Midbrain (tissue), 1 donor: ENCODE measurements at places on chromosomes 5 and 9.

DNA sequence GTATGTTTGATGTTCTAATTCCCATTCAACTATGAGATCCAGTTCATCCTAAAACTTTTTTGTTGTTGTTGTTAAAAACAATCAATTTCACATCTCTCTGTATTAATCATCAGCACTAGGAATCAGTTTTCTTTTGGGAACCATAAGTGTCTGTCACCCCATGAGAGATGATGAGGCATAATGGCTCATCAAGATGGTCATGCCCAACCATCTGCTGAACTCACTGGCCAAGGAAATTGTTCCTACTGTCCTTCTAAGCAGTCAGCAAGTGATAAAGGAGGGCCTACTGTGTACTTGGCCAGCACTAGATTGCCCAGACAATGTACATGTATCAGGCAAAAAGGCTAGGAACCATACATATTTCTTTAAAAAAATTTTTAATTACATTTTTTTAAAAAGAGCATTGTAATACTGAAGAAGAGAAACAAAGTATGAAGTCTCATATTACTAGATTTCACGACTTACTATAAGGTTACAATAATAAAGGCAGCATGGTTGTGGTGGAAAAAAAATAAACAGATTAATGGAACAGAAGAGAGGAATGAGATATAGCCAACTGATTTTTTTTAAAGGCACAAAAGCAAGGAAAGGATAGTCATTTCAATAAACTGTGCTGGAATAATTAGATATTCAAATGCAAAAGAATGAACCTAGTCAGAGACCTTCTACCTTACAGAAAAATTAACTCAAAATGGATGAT, 458.3 kb downstream of the SPOCK1 start:
- no peak for DNase-seq

DNA sequence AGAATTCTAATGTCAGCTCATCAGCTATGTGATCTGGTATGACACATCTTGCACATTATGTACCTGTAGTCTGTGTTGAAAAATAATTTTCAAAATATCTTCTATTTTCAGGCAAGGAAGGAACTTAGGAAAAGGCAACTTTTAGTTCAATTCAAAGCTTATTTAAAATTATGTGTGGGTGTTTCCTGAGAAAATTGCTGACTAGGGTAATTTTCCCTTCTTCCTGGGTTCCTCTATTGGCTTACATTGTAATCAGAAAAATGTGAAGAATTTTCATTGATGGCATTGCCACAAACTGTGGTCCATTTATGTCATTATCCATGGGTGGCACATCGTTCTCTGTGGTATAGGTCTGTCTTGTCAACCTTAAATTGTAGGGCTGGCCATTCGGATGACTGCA, 328.7 kb upstream of the SGCD start:
- no peak for DNase-seq

DNA sequence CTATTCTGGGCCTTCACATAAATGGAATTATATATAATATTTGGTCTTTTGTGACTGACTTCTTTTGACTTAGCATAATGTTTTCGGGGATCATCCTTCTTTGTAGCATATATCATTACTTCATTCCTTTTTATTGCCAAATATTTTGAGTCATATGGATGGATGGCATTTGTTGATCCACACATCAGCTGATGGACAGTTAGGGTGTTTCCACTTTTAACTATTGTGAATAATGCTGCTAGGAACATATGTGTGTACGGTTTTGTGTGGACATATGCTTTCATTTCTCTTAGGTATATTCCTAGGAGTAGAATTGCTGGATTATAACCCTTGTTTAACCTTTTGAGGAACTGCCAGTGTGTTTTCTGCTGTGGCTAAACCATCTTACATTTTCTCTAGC, 249.6 kb downstream of the FANCC start:
- DNase-seq = no peak

DNA sequence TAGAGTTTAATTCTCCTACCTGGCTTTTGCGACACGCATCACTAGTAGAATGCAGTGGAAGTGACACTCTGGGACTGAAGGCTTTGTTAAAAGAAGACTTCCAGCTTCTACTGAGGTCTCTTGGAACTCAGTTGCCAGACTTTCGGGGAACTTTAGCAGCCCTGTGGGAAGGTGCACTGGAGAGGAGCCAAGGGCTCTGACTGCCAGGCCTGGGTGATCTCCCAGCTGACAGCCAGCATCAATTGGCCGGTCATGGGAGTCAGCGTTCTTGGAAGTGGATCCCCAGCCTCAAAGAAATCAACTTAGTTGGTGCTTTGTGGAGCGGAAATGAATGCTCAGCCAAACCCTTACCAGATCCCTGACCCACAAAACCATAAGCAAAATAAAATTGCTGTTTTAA, 87.1 kb downstream of the OSTF1 start:
- DNase-seq = no peak

DNA sequence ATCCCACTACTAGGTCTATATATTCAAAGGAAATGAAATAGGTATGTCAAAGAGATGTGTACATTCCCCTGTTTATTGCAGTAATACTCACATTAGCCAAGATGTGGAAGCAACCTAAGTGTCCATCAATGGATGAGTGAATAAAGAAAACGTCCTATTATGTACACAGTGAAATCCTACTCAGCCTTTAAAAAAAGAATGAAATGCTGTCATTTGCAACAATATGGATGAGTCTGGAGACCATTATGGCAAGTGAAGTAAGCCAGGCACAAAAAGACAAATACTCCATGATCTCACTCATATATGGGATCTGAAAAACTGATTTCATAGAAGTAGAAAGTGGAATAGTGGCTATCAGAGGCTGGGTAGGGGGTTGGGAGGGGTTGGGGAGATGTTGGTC, 909.1 kb upstream of the DMAC1 start:
- DNase-seq = no peak

DNA sequence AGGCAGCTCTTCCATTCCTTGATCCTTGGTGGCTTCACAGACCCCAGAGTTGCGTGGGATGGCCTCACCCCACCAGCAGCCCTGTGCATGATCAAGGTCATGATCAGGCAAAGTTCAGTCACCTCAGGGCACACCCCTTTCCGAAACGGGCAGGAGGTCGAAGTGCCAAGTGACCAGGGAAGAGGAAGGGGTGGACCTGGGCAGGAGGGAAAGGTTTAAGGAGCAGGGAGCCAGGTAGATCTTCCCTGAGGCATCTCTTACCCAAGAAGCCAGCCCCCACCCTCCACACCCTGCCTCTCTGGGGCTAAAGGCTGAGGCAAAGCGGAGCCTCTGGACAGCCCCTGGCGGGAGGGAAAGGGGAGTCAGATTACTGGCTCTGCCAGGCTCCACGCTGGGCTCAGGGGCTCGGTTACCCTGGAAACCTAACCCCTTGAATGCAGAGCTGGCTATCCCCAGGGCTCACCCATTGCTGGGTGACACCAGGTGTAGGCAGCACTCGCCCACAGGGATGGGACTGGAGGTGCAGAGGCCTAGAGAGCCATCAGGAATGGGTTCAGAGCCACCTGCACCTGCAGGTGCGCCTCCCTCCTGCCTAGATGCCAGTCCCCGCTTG, 3.6 kb downstream of the MGAT4B start:
- DNase-seq = no peak

DNA sequence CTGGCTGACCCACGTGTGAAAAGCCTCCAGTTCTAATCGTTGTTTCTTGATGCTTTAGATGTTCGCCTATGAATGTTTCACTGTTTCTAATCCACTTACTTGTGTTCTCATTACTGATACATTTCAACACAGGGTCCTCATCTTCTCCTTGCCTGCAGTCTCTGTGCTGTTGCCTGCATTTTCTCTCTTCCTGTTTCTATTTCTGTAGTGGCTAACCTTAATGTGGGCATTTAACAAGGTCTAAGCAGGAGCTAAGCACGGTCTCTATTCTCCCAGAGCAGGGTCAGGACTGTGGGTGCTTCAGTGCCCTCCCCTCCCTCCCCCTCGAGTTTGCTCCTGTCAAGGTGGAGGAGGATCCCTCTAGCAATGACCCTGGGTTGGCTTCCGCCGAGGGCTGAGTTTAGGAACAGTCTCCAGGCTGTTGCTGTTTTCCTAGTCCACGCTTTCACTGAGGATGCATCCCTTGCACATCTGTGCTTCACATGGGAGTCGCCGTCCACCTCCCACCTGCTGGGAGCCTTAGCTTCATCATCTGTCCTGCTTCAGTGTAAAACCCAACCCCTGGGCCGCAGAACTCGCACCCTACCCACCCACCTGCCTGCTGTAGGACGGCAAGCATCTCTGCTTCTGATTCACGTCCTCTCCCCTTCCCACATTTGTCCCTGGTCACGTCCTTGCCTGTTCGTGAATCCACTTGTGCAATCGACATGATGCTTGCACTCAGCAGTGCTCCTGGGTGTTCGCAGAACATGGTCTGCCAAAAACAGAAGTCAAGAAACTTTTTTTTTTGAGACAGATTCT, 2.4 kb upstream of the EXOC3 start:
- DNase-seq = no peak

- DNase-seq = no peak
Observed at GRCh38 chr9:121399126-121399882, 29.3 kb upstream of the STOM start.

- no peak for DNase-seq
Observed at GRCh38 chr5:14286574-14287421, 143.7 kb downstream of the TRIO start.

DNA sequence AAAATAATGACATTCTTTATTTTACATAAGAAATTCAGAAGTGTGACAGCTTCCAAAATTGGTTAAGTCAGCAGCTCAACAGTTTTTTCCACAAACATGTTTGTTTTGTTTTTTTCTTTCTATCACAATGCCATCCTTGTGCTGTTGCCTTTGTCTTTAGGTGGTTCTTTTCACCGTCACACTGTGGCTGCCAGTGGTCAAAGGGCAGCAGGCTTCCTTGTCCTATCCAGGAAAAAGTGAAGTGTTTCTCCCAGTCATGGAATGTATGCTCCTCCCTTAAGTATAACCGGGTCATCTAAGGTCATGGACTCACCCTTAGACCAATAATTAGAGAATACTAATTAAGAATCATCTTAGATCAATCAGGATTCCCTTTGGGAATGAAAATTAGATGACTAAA, 87.4 kb downstream of the SREK1 start:
- no peak for DNase-seq

DNA sequence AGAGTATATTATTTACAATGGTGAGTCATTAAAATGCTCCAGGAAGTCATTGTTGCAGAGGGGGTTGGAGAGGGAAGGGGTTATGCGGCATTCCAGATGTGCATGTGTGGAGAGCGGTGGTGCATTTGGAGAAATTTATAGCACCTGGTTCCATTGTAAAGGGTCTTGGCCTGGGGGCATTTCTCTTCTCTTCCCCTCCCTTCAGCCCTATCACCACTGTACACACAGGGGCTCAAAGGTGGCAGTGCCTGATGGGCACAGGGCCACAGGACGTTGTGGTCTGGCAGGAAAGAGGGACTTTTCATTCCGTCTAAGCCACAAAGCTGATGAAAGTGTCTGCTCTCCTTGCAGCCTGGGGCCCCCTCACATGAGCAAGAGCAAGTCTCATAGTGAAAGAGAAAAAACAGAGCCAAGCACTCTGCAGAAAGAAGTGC, 442.4 kb upstream of the ZNF462 start:
- DNase-seq = no peak

GRCh38 chr5:85549229-85549628, 1068.5 kb upstream of the COX7C start:
- no peak for DNase-seq

GRCh38 chr5:91266184-91266705, 116.9 kb downstream of the ARRDC3 start:
- DNase-seq = no peak

- no peak for DNase-seq
Observed at GRCh38 chr9:122498883-122499288, 11.7 kb upstream of the OR1J2 start.

DNA sequence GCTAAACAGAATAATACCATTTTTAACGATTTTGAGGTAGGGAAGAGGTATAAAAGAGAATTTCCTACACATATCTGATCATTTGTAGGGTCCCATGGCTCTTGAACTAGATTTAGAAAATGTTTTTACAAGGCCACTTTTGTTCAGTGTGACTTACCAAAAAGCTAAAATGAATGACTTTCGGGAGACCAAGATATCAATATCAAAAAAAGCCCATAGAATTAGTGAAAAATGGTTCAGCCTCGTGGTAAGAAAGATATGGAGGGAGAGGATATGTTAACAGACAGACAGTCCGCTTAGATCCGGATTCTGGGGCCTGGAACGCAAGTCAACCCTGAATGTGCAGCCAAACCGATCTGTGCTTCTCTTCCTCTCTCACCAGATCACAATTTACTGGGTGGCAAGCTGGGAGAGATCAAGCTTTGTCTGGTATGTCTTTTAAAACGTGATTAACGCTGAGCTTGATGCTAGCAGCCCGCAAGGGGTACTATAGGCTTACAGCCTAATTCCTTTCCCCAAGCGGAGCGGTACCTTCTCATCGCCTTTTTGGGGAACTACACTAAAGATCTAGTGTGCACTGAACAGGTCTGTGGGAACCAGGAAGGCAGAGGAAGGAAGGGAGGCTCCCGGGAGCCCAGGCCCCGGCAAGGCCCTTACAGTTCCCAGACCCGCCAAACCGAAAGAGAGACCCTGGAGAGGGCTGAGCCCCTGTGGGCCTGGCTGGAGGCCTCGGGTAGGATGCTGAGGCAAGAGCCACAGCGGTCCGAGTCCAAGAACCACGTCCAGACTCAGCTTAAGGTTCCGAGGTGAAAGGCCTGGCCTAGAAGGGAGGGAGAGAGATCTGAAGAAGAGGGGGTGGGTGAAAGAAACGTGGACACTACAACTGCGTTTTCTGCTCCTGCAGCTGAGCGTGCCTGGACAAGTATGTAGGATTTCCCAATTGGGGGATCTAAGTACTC, 2.9 kb downstream of the NR2F1-AS1 start:
- DNase-seq = no peak

- no peak for DNase-seq
Observed at GRCh38 chr5:59571067-59571466, 322.5 kb downstream of the PDE4D start.

GRCh38 chr5:100464418-100464817, 70.8 kb upstream of the FAM174A start:
- DNase-seq = no peak

GRCh38 chr9:122883125-122883524, 22.0 kb downstream of the RC3H2 start:
- DNase-seq = no peak

- peak; percentile 17 for DNase-seq
Observed at GRCh38 chr5:78972654-78973428, 12.3 kb downstream of the ARSB start.

- DNase-seq = no peak
Observed at GRCh38 chr5:108867656-108868055, 120.0 kb downstream of the FER start.

DNA sequence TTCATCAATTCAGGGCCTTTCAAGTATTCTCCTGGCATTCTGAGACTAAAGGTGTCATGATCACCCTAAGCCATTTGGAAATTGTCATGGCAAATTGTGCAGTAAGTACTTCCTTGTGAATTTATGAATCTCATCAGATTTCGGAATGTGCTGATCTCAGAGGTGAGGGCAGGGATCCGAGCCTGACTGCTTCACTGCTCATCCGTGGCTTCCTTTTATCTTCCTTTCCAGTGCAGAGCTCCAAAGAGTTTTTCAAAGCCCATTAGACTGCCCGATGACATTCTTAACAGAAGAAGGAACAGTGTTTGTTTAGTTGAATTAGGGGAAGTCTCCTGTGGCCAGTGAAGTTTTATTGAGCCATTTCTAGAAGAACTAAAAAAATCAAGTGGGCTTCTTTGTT, 182.8 kb upstream of the GDNF start:
- DNase-seq = no peak

- peak; percentile 72 for DNase-seq
Observed at GRCh38 chr5:139745800-139746690, 49.6 kb upstream of the PSD2 start.

- no peak for DNase-seq
Observed at GRCh38 chr9:2461892-2462291, 159.7 kb upstream of the VLDLR start.
